ENCODE measurements at places on chromosomes 3 and 15.

DNA sequence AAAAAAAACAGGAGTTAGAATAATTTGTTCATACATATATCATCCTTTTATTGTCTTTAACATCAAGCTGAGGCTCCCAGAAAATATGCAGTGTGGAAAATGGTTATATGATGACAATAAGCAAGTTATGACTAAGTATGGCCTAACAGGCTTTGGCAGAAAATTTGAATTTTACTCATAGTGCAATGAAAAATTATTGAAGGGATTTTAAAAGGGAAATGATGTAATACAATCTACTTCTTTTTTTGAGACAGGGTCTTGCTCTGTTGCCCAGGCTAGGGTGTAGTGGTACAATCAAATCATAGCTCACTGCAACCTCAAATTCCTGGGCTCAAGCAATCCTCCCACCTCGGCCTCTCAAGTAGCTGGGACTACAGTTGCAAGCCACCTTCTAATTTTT, 78.7 kb downstream of the FAIM start:
- DNase-seq = no peak

GRCh38 chr3:138349926-138350665, 1.7 kb downstream of the MRAS start:
- DNase-seq = no peak

GRCh38 chr3:71813704-71814103, 28.8 kb upstream of the PROK2 start:
- DNase-seq = no peak

DNA sequence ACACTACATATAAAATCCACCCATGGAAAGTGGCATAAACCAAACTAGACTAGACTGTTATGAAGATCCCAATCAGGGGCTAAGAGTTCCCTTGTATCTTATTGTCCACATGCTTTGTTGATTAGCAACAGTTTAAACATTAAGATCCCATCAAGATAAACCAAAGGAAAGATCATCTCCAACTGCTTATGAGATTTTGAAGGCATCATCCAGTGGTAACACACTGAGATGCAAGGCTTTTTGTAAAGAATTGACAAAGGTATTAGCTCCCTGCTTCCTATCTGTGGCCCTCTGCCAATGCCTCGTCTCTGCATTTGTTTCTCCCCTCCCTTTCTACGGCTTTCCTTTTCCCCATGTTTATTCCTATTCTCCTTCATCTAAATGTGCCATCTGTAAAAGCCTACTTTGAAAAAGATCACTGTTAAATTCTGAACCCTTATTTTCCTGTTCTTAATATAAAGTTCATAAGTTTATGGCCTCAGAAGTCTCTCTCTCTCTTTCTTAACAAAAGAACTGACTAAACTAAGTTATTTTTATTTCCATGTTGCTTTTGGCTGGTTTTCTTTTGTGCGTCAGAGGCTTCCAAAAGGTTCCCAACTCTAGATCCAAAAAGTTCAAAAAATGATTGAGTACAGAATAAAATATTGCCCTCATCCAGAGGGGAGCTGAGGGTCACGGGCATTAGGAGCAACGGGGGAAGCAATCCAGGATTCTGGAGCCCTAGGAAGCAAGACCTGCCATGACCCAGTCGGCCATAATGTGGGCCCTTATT, 5.5 kb downstream of the PLD1 start:
- DNase-seq = no peak

DNA sequence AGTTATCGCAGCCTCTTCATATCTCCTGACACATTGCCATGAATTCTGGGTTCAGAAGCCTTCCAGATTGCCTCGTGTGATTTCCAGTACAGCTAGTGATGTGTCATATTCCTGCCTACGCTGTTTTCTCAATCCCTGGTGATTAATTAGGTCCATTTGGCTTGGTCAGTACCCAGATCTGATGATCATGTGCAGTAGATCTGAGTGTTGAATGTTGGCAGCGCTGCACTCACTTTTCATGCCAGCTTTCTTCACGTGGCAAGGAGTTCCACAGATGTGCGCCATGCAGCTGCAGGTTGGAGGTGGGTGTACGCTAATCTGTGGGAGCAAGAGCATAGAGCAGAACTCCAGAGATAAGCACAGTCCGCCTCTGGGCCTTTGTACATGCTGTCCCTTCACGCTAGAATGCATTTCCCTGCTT, 86.9 kb upstream of the COL6A5 start:
- no peak for DNase-seq

- DNase-seq = no peak
Measured at GRCh38 chr3:170383567-170383966, 26.1 kb downstream of the SKIL start.

- no peak for DNase-seq
Measured at GRCh38 chr15:94125698-94126097, 105.7 kb upstream of the MCTP2 start.

DNA sequence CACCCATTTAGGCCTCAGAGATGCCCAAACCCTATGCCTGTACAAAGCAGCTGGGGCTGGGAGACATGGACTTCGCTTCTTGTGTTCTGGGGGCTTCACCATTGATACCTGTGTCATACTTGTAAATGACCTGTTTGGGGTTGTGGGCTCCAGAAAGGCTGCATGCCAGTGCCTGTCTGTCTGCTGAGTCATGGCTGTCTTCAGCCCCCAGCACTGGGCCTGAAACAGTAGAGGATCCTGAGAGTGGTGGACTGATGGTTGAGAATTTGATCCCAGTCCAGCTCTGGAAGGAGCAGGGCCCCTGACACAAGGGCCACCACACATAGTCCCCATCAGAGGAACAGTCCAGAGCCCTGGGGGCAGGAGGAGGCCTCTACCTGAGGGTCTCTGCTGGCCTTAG, 24.6 kb upstream of the APEH start:
- no peak for DNase-seq

- DNase-seq = no peak
Measured at GRCh38 chr3:180698760-180699270, 19.5 kb upstream of the CCDC39 start.

GRCh38 chr15:65916664-65917406, 47.5 kb downstream of the RAB11A start:
- DNase-seq = peak; percentile 35

DNA sequence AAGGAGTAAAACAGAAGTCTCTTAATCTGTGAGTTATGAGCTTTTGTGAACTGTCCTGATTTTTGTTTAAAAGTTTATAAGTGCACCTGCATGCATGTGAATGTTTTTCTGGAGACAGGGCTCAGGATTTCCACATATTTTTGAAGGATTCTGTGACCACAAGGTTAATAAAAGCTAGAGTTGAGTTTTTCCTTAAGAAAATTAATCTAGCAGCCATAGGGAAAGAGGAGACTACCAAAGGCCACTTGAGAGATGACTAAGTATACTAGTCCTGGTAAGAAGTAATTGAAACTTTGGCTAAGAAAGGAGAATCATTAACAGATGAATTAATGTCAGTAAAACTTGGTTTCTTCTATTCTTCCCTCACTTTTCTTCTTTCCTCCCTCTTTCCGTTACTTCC, 176.8 kb upstream of the EPHA3 start:
- no peak for DNase-seq

DNA sequence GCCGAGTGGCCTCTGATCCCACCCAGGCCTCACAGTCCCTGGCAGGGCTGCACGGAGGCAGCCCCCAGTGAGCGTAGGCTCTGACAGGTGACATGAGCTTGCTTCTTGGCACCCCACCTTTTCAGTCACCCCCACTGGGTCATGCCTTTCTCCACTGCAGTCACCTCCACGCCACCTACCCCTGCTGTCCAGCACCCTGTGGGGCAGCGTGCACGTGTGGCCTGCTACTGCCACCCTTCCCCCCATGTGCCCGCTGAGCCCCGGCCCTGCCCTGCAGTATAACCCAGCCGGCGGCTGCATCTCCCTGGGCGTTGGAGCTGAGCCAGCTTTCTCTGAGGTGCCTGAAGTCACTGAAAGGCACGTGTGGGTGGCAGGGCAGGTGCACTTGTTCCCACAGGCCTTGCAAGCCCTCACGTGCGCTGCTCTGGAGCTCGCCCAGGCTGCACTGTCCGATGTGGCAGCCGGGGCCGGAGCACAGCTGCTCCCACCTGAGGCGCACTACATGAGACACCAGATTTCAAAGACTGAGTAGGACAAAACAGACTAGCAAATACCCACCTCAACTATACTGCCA, 65.6 kb downstream of the NIPA2 start:
- no peak for DNase-seq

DNA sequence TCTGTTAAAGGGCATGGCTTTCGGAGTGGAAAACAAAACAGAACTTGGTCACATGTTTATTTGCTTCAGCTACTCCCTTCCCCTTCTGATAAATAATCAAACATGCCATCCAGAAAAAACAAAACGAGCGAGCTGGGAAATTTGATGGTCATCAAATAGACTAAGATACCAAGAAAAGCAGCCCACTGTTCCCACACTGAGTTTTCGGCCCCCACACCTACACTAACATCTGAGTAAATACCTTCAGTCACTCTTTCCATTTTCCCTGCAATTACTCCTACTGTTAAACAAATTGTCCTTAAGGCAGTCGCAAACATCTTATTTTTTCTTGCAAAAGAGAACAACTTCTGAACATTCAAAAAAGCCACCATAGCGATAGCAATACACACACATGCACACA, 454.6 kb downstream of the FOXP1 start:
- DNase-seq = no peak

GRCh38 chr3:133209871-133210550, 171.8 kb downstream of the TMEM108 start:
- no peak for DNase-seq

- no peak for DNase-seq
Measured at GRCh38 chr3:127203024-127203423, 10.1 kb downstream of the PRR23E start.

GRCh38 chr3:97265237-97266005, 451.0 kb downstream of the EPHA6 start:
- no peak for DNase-seq

DNA sequence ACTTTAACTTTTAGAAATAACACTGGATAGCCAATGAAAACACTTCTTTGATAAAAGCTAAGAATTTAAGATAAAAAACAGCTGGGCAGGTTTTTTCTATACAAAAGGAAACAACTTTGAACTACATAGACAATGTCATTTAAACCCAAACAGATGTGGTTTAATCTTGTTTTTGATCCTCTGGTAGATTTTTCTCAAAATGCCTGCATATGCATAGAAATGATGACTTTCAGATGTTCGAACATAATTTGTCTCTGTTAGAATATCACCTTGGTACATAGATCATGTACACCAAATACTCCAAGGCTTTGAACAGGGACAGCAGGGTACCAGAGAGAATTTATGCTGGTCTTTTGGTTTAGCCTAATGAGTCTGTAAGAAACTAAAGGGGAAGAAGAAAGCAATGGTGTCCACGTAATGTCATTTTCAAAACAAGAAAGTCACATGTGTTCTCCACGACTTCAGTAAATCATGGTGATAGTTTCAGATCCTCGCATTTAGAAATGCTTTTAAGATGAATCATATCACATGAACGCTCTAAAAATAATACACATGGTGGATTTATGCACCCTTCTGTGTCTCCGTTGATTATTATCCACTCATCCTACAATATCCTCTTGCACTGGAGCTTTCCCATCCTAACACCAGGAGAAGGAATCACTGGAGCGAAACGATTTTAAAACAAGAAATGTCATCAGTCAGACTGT, 160.1 kb upstream of the PDZRN3 start:
- DNase-seq = no peak

DNA sequence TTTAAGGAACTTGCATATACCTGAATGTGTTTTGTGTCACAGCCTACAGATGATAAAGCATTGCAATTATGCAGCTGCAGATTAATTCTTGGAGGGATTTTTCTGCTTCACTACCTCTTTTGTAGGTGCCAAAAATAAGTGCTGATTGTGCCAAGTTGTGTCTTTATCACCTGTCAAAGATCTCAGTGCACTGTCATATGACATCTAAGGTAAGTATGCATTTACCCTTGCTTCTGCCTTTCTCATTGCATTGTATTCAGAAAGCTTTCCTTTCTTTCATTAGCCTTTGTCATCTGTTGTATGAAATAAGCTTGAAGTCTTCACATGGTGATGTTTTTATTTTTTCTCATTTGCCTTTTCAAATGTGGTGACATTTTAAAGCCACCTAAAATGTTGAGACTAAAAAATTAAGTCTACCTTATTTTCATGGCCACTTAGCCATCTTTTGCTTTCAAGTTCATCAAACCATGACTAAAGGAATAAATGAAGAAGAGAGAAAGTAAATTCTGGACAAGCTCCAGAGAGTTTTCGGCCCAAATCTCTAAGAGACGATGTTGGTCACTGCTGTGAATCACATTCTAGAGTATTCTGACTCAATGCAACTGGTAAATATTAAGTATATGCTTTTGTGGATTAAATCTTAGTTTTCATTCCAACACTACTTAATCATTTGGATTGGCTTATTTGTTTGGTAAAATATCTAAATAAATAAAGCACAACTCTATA, 381.8 kb upstream of the EPHA3 start:
- no peak for DNase-seq

GRCh38 chr3:79765911-79766310, 1.9 kb downstream of the ROBO1 start:
- DNase-seq = no peak

- no peak for DNase-seq
Measured at GRCh38 chr3:121956363-121956762, 62.2 kb downstream of the SLC15A2 start.

- no peak for DNase-seq
Measured at GRCh38 chr3:8319935-8320634, 181.5 kb upstream of the LMCD1 start.

- peak; percentile 79 for DNase-seq
Measured at GRCh38 chr3:48222616-48223513, at the start of gene CAMP. Gene CAMP, plus strand, starts transcription at chr3:48223495. Its CDS starts 17 bp downstream, at chr3:48223512.

- DNase-seq = no peak
Measured at GRCh38 chr15:38667890-38668850, 103.6 kb upstream of the RASGRP1 start.

DNA sequence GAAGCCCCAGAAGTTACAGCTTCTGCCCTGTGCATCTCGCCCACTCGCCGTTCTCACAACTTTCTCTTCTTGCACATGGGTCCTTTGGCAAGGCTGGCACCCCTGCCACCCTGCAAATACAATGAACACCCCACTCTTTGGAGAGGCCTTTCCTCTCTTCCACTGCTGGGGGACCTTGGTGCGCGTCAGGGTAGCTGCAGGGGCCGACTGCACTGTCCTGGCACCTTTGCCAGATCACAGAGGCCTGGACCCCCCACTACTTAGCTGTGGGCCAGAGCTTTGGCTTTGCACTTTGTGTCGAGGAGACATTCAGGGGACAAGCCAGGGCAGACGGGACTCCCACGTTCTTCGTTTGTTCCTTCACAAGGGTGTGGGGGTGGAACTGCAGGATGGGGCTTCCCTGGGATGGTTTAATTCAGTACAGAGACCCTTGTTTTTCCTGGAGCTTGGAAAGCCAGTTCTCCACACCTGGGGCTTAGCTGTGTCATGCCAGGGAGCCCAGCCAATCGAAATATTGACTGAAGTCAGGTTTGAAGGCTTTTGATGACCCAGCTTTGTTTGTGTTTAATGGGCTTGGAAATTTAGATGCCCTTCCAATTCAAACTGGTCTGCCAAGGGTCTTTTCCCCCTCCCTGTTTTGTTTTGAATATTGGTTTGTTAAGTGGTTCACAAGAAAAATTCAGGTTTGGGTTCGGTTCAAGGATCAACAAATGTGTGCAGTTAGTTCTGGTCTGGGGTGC, 256.1 kb upstream of the TLE3 start:
- DNase-seq = no peak

GRCh38 chr15:58232281-58233065, 94.3 kb downstream of the AQP9 start:
- DNase-seq = peak; percentile 17
